Retinal pigment epithelial cell (primary cell): ENCODE measurements at places on chromosomes 3 and 15.

GRCh38 chr3:48271763-48272498 lies 31.0 kb downstream of the ZNF589 start:
- DNase-seq, result no peak

DNA sequence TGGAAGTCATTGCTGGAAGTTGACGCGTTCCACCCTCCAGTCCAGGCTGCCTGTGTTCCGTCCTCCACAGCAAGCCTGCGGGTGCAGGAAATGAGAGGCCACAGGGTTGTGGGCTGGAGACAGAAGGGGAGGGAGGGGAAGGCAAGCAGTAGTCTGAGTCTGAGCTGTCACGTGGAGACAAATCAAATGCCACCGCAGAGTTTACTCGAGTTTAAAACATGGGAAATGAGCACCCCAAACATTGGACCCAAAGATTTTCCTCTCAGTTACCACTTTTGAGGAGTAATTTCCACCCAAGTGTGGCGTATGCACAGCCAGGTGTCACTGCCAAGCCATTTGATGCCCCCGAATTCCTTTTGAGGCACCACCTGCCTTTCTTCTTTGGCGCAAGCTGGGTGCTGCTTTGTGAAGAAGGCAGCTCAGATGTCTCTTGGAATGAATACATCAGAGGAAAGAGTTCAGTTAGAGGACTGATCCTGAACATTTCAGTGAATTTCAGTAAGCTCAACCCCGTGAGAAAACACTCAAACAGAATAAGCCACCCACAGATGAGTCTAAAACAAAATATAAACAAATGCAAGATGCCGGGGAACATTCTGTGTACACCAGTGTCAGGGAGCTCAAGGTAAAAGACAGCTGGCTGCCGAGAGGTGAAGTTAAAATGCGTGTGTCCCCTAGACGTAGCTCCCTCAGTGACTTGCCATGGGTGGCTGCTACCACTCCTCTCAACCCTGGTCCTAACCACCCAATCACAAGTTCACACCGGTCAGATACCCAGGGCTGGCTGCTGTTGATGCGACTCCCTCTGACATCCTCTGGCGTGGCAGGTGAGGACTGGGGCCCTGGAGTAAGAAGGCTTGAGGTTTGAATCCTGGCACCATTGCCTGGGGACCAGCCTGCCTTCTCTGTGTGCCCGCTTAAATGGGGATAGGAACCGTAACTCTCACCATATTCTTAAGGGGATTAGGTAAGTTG lies 203.8 kb downstream of the UACA start:
- peak; percentile 18 for DNase-seq

GRCh38 chr3:16048435-16049318 lies 125.8 kb upstream of the GALNT15 start:
- DNase-seq, result no peak

GRCh38 chr3:129557548-129557894 lies 14.5 kb downstream of the H1-8 start:
- no peak for DNase-seq

DNA sequence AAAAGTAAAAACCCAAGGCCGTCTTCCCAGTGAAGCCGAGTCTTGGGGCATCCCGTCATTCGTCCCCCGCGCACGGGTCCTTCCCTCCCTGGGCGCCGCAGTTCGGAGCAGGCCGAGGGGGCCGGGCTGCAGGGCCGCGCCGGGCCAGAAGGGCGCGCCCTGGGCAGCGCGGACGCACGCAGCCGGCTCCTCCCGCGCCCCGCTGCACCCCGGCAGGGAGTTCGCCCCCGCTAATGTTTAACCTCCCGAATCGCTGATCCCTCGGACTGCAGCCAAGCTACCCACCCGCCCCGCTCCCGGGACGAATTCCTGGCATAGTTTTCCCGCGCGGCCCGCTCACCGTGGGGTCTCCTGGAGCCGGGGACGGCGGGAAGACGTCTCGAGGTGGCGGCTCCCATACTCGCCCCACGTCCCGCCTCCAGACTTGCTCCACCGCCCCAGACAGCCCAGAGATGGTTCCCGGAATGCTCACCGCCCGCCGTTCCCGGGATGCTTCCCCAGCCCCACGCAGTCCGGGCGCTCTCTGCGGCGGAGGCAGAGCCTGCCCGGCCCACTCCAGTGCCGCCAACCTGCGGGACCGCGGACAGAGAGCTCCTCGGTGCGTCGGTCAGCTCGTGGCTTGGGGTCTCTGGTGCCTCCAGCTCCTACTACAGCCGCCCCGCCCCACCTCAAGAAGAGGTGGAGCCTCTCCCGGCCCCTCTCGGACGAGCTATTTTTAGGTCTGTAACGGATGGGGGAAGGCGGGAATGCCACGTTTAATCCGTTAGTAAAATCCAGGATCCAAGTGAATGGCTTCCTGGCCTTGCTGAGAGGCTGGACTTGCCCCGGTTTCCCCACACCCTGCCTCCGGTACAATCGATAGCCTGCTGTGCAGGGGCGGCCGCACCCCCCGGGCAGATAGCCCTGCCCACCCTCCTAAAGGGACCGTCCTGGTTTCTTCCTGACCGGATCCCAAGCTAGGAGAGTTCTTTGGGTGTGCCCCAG lies at the start of gene DZIP1L:
TSS of gene DZIP1L (minus strand) at position 621 of the 984 bp plus-strand sequence. CDS start 11,637 bp downstream, outside the sequence.
- peak; percentile 55 for DNase-seq

DNA sequence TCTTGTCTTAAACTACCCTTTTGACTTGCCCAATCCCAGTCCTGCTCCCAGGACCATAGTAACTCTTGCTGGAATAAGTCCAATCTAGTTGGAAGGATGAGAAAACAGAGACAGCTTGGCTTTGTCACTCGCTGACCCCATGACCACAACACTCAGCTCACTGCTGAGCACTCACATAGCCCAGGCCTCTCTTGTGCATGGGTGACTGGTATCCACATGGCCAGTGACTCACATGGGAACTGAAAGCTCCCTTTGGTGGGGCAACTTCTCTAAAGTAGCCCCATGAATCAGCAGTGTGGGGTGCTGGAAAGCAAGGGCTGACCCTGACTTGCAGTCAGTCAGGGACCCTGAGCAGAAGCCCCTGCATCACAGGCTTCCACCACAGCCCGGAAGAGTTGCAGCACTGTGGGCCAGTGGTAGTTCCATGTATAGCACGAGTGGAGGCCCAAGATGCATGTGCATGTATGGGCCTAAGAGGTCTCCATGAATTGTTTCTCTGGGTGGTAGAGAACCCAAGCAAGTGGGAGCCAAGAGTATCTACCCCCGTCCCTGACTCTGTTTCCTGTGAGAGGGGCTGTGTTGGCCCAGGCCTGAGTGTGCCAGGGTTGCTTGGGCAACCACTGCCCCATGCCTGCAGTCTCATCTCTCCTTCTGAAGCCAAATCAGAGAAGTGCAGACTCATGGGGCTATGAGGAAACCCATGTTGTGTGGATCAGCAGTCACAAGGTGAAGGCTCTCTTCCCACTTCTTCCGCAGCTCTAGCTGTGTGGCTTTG lies 62.1 kb upstream of the XCR1 start:
- peak; percentile 66 for DNase-seq

GRCh38 chr3:115281697-115282675 lies 134.9 kb upstream of the ZBTB20 start:
- no peak for DNase-seq

- no peak for DNase-seq
Observed at GRCh38 chr3:123448536-123449101, at the start of gene ADCY5. Gene ADCY5, minus strand, starts transcription at chr3:123449090. Its CDS starts 545 bp downstream, at chr3:123448545.

DNA sequence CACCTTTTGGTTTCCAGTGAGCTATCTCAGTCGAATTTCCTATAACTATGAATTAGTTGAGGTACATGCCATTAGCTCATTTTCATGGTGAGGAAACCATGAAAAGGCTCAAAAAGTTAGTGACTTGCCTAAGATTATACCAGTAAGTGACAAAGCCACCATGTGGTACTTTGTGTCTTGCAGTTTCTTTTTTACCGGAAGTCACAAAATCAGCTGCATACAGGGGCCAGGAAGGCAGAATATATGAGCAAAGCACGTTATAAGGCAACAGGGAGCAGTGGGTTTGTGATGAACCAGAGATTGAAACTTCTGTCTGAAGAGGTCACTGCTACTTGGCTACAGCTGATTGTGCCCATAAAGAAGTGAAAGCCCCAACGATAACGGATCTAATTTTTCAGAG lies 50.3 kb downstream of the CMTM8 start:
- no peak for DNase-seq

- DNase-seq, result no peak
Observed at GRCh38 chr3:125143538-125143937, 69.0 kb downstream of the SLC12A8 start.

- DNase-seq, result no peak
Observed at GRCh38 chr3:190528706-190529105, 14.8 kb downstream of the IL1RAP start.

DNA sequence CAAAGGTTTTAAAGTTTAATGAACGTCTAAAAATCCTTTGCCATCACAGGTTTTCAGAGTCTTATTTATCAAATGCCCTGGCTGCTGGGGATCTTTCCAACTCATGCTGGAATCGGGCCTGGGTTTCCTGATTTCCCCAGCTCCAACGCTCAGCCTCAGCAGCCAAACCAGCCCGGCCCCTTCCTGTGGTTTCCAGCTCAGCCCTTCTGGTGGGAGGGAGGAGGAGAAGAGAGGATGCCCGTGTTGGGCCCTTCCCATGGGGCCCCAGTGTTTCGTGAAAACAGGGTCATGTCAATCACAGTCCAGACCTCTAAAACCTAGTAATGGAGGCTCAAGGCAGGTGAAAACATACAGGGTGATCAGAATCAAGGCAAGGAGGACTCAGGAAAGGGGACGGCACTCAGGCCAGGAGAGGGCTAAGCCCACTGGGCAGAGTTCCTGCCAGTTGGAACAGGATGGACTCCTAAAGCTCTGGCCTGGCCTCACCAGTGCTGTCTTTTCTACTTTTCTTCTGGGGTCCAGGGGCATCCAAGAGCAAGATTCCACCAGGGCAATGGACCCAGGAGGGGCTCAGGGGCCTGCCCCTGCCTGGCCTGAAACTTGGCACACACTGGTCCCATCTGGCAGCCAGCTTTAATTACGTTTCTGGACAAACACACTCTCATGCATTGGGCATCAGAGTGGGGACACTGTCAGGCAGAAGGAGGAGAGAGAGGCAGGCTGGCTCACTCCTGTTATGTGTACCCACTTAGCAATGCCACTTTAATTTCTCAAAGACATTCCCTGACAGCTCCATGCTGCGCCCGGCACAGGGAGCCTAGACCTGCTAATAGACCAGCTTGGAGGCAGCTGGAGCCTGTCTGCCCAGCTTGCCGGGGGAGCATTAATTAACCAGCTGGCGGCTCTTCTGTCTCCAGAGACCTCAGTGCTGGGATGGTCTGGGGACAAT lies 194.6 kb downstream of the FAM43A start:
- DNase-seq, result no peak

DNA sequence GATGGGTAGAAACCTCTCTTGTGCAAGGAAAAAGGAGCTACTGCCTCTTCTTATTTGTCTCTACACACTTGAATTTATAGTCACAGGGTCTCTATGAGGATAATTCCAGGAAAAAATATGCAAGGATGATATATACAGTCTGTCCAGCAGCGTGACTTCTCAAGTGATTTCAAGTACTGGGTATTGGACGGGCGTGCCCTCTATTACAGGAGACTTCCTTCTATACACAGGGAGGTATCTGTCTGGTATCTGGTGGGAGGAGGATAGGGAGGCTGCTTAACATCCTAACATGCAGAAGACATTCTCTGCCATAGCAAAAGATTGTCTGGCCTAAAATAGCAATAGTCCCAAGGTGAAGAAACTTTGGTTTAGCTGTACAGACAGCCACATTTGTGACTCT lies 146.1 kb downstream of the TPRG1 start:
- no peak for DNase-seq

DNA sequence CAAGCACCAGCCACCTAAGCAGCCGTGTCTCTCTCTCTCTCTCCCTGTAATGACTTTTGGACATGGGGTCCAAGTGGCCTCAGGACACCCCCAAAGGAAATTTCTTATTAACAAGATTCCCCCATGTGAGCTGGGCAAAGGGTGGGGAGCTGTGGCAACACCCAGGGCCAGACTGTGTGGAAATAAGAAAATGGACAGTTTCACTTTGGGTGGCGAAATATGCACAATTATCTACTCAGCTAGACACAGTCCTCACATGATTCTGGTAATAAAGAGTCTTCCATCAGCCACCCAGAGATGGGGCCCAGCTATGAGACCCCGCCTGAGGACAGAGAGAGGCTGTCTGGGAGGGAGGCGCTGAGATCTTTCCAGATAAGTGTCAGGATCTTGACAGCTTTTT lies 96.8 kb upstream of the TPM1 start:
- no peak for DNase-seq

GRCh38 chr3:129592381-129593131 lies 13.9 kb downstream of the PLXND1 start:
- DNase-seq, result no peak

DNA sequence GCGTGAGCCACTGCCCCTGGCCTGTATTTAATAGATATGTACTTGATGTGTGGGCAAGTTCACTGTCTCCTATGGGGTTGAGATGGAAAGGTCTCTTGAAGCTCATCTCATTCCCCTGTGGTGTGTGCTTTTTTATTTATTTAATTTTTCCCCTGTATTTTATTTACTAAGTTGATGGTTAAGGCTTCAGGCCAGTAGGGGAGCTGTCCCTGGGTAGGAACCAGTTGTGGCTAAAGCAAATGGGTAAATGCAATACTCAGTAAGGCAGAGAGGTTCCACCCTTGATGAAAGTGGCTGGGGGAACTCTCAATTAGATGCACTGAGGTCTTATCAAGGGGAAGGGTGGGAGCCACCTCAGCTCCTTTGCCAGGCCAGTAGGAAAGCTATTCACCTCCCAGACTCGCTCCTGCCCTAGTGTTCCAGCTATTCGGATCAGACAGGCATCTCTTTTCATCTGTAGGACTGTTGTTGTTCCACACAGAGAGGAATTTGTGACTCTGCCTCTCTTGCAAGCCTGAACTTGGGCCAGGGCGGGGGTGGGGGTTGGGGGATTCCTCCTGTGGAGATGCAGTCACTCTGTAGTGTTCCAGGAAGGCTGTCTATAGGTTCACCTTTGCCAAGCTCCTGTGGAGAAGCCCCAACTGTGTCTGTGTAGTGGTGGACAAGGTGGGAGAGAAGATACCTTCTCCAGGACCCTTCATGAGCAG lies 26.1 kb downstream of the PCCB start:
- DNase-seq, result no peak

DNA sequence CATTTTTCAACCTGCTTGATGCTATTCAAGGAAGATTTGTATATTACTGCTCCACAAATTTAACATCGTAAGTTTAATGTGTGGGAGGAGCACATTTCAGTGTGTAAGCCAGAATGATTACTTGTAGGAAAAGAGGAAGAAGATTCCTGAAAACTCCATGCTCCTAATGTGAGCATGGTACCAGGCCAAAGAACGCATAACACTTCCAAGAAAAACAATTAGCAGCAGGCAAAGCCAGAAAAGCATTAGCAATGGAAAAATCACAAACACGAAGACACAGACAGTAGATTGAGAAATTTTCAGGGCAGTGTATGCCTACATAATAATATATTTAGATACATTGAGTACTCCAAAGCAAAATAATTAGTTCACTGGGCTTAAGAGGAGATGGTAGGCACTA lies 96.6 kb upstream of the CBLB start:
- DNase-seq, result no peak

DNA sequence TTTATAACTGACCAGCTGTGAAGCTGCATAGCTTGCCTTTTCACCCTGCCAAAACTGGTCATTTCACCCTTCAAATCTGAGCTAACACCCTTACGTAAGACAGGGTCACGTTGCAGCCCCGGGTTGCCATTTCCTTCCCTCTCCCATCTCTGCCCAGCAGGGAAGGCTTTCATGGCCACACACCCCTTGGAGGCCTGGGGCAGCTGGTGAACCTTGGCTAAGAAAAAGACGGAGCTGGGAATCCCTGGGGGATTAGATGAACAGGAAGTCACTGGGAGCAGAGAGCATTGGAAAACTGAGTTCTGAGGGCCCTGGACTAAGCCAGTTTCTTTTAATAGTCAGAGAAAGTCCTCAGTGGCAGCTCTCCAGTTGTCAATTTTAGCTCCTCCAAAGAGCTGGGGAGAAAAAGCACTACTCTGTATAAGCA lies 67.8 kb downstream of the TTC23 start:
- DNase-seq, result no peak

GRCh38 chr3:188220097-188220788 lies 66.3 kb downstream of the LPP start:
- DNase-seq, result no peak
